Keratinocyte (primary cell): ENCODE measurements at places on chromosomes 1 and 21. TPM values are rescaled to one million over a fixed set of nuclear protein-coding genes. Genes with fewer than 3 reads are reported as not detected.
A peak's percentile ranks its signal among the peaks of the same experiment; 100 is the strongest.

GRCh38 chr1:40389871-40390560 lies 16.5 kb downstream of the SMAP2 start:
- no peaks in the 10 kb centered on the region for H3K4me1 ChIP-seq
- H3K4me3 ChIP-seq: no peak overlapping the region
- no peaks in the 10 kb centered on the region for H3K36me3 ChIP-seq
- no peak overlapping the region for H3K27ac ChIP-seq
- DNase-seq: no peak

GRCh38 chr1:89820422-89821321 lies at the start of gene LRRC8D:
Gene LRRC8D, plus strand, starts transcription at chr1:89821032. Its CDS starts 112,037 bp downstream, at chr1:89933069.
- no peak for DNase-seq
- H3K36me3 ChIP-seq: no peaks in the 10 kb centered on the region
- H3K4me3 ChIP-seq: peak within 1 kb of the TSS; percentile 59
- H3K27ac ChIP-seq: no peak within 1 kb of the TSS
- H3K27me3 ChIP-seq: peaks cover 5% of the 10 kb centered on the region
- peaks cover 5% of the 10 kb centered on the region for H3K4me1 ChIP-seq

GRCh38 chr1:85459290-85459689 lies 5.7 kb downstream of the DDAH1 start:
- H3K36me3 ChIP-seq: no peaks in the 10 kb centered on the region
- no peak for DNase-seq
- H3K27me3 ChIP-seq: no peaks in the 10 kb centered on the region
- H3K4me3 ChIP-seq: no peak overlapping the region

- H3K27me3 ChIP-seq: no peaks in the 10 kb centered on the region
- H3K36me3 ChIP-seq: no peaks in the 10 kb centered on the region
- no peaks in the 10 kb centered on the region for H3K4me1 ChIP-seq
- no peak overlapping the region for H3K4me3 ChIP-seq
Observed at GRCh38 chr1:237205400-237206064, 163.5 kb downstream of the RYR2 start.

DNA sequence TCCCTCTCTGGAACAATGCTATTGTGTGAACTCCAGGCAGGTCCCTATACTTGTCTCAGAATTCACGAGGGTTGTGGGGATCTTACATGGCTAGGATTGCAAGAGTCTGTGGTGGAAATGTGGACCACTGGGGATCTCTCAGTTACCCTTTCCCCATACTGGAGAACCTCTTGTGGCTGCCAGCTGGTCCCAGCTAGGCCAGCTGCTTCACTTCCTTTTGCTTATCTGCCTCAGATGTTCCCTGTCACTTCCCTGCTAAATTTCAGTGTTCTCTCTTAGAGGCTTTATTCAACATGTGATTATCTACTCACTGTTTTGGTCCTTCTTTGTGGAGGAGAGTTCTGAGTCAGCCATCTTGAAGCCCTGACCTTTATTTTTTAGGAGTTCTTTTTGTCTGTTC lies 75.9 kb upstream of the SAMD13 start:
- no peak for DNase-seq
- no peak overlapping the region for H3K27ac ChIP-seq
- no peaks in the 10 kb centered on the region for H3K4me1 ChIP-seq
- no peaks in the 10 kb centered on the region for H3K36me3 ChIP-seq
- no peaks in the 10 kb centered on the region for H3K27me3 ChIP-seq

DNA sequence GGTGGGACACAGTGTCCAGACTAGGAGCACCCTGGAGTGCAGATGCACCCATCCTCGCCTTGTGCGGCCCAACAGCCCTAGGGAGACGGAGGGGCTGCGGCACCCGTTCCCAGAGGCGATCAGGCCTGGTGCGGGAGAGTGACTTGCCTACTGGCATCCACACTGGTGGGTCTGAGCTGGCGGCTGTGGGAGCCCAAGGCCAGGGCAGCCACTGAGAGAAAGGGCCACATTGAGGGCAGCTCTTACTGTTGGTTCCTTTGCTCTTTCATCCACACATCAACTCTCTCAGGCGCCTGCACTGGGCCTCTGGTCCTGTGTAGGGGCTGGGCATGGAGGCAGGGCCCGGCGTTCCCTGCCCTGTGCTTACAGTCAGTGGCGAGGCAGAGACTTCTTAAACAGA lies 8.6 kb downstream of the PODN start:
- H3K4me1 ChIP-seq: no peaks in the 10 kb centered on the region
- no peaks in the 10 kb centered on the region for H3K27me3 ChIP-seq
- H3K36me3 ChIP-seq: no peaks in the 10 kb centered on the region
- H3K4me3 ChIP-seq: no peak overlapping the region
- DNase-seq: no peak

DNA sequence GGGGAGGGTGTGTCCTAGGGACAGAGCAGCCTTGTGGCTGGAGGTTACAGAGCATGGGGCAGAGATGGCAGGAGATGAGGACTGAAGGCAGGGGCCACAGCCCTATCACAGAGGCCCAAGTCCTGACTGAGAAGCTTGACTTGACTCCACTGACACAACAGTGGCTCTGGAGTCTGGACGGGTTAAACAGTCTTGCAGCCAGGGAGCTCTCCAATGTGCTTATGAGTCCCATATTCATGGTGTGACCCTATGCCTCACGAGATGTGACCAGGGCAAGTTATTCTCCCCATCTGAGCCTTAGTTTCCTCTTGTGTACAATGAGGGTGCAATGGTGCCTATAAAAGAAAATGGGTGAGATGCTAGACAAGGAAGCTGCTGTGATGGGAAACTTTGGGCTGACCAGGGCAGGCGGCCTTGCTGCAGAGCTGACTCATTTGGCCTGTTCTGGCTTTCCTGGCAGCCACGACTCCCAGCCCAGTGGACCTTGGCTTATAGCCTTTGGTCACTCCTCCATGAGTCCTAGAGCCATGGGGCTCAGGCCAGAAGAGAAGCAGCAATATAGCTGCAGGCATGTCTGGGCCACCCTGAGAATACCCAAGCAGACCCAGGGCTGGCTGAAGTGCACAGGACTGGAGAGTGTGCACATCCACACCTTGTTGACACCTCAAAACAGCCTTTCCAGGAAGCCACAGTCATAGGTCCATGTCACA lies 2.8 kb upstream of the TTC22 start:
- peaks cover 29% of the 10 kb centered on the region for H3K4me1 ChIP-seq
- no peak overlapping the region for H3K27ac ChIP-seq
- no peak for DNase-seq
- H3K36me3 ChIP-seq: no peaks in the 10 kb centered on the region
- no peak overlapping the region for H3K4me3 ChIP-seq

DNA sequence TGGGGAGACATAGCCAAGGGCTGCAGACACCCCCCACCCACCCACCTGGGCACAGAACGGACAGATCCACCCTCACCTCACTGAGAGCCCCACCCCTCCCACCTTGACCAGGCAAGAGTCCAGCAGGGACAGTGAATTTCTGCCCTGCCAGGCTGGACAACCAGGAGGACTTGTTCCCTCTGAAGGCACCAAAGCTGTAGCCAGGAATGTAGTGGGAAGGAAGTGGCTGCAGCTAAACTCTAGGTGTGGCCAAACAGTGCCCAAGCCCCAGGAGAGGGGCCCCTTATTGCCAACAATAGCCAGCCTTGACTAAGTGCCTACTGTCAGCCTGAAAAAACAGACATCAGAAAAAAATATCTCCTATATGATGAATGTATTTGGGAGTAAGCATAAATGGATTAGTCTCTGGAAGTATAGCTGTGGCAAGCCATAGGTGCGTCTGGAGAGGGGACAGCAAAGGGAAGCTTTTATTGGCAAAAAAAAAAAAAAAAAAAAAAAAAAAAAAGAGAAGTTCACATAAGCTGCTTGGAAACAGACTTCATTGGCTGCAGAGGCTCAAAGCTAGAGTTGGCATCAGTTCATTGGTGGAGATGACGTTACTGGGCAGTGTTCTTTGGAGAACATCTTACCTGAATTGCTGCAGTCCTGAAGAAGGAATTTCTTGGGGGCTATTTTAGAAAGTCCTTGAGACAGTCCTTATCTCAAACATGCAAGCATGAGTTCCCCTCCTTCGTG lies 64.1 kb upstream of the TMEM51 start:
- no peaks in the 10 kb centered on the region for H3K36me3 ChIP-seq
- no peaks in the 10 kb centered on the region for H3K27me3 ChIP-seq
- H3K4me1 ChIP-seq: peaks cover 9% of the 10 kb centered on the region
- no peak overlapping the region for H3K4me3 ChIP-seq
- H3K27ac ChIP-seq: no peak overlapping the region

The BNIPL gene
- polyA plus RNA-seq: 4.6 to 25.8 TPM (median 9.8 TPM) in 3 replicates
